Globus pallidus (tissue), 1 donor: ENCODE measurements at places on chromosomes 1 and 21.

DNA sequence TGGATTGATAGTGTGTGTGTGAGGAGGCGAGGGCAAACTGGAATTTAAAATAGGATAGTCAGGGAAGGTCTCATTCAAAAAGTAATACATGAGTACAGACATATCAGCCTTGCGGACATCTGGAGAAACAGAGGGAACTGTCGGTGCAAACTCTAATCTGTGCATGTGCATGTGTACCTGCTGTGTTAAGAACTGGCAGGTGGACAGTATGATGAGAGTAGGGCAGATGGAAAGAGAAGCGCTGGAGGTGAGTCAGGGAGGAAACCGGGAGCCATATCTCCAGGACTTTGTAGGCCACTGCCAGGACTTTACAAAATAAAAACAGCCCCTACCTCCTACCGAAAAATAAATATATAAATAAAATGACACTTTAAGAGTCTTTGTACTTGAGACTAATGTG, 31.3 kb upstream of the MYBPHL start:
- no peak for DNase-seq

DNA sequence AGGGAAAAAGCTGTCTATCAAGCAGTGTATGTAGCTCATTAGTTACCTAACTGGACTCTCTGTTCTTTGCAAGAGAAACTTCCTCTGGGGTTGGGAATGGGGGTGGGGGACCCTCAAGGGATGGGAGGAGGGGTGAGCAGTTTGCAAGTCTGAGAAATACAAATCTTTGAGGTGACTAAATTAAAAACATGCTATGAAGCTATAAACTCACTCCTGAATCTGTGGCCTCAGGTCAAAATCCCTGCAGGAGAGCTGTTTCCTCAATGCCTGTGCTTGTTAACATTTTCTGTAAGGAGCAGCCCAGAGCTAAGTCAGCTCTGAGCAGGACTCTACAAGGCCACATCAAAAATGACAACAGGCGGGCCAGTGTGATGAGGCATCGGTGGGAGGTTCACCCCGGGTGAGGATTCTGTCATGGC, 32.8 kb upstream of the PTPRC start:
- no peak for DNase-seq

- DNase-seq, result no peak
Measured at GRCh38 chr1:221327954-221328353, 413.9 kb downstream of the DUSP10 start.

DNA sequence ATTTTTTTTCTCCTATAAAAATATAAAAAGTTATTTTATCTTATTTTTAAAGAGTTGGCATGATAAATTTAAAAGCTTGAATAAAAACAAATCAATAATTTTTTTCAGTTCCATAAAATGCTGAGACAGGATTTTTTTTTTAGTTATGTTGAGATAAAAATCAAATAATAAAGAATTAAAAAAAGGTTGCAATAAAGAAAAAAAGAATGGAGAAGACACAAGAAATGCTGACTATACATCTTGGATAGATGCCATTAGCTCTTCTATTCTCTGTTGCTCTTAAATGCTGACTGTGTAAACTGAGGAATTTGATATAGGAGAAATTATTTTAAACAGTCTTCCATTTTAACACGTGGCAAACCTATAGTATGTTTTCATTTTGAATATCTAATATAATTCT, 2298.5 kb downstream of the MRPL39 start:
- no peak for DNase-seq

DNA sequence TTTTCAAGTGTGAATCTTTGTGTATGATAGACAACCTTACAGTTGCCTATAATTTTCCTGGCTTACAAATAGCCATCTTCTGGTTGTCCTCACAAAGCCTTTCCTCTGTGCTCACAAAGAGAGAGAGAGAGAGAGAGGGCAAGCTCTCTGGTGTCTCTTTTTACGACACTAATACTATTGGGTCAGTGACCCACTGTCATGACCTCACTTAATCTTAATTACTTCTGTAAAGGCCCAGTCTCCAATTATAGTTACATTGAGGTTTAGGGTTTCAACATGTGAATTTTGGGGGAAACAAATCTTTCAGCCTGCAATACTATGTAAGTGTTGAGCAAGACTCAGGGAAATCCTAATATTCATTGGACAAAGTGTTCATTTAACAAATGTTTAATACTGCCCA, 167.4 kb upstream of the COL11A1 start:
- DNase-seq, result no peak

GRCh38 chr1:89087241-89087640, 22.2 kb upstream of the GBP1 start:
- no peak for DNase-seq

GRCh38 chr1:214319938-214320337, 39.0 kb downstream of the SMYD2 start:
- DNase-seq, result no peak

DNA sequence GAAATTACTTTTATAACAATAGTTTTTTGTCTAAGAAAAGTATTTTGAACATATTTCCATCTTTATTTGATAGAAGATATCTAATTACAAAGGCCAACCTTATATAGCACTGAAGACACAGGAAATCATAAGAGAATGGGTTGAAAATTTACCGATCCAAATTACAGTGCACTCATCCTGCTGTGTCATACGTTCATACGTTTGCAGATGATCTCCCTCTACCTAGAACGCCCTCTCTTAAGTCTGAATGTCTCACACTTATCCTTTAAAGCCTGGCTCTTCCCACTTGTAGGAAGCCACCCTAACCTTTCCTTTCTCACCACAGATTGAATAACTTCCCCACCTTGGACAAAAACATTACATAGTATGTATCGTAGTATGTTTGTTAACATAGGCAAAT, 9.3 kb downstream of the ASH1L start:
- DNase-seq, result no peak

DNA sequence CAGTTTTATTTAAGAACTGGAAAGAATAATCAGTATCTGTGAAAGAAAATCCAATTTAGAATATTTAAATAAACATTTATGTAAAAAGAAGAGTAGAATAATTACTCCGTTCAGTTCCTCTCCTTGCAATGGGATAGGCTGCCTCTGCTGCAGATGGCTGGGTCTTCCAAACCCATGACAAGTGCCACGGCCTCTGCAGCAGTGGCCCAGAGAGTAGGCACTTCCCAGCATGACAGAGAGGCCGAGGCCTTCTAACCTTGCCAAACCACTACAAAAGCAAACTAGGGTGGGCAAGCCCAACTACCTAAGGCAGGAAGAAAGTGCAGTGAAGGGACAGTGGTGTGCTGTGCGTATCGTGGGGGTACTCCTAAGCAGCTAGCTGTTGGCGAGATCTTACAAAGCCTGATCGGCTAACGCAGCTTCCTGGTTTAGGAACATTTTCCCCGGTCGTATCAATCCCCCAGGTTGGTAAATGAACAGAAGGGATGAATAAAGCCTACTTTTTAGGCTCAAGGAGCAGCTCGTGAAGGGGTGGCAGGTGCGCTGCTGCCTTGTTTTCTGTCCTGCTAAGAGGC, 14.5 kb downstream of the ICMT start:
- no peak for DNase-seq

- DNase-seq, result no peak
Measured at GRCh38 chr21:38268864-38269575, 12.2 kb downstream of the KCNJ15 start.

GRCh38 chr1:178361847-178362246, 134.9 kb downstream of the CLEC20A start:
- no peak for DNase-seq

- no peak for DNase-seq
Measured at GRCh38 chr1:36872126-36872754, 162.1 kb downstream of the GRIK3 start.

DNA sequence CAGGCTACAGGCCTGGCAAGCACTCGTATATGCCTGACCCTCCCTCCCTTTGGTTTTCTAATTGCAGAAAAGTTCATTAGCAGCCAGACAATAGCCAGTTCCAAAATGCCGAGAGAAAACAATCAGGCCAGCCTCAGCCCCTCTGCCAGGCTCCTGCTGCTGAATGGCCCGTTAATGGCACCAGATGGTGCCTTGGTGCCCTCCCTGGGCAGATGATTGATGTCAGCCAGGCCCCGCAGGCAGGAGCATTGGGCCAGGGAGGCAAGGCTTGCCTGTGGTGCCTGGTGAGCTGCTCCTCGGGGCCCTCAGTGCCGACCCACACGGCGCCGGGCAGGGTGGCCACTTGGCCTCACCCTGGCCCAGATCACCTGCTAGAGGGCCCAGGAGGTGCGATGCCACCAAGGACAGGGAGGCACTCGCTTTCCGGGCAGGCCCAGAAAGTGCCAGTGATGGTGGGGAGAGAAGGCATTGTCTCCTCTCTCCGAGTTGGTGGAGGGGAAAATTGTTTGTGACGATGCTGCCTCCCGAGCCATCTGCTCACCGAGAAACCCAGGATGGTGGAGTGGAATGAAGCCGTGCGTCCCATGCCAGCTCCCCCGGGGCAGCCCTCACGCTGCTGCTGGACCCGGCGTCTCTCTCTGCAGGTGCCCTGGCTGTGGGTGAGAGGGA, 28.1 kb downstream of the QSOX1 start:
- DNase-seq, result peak; percentile 34

DNA sequence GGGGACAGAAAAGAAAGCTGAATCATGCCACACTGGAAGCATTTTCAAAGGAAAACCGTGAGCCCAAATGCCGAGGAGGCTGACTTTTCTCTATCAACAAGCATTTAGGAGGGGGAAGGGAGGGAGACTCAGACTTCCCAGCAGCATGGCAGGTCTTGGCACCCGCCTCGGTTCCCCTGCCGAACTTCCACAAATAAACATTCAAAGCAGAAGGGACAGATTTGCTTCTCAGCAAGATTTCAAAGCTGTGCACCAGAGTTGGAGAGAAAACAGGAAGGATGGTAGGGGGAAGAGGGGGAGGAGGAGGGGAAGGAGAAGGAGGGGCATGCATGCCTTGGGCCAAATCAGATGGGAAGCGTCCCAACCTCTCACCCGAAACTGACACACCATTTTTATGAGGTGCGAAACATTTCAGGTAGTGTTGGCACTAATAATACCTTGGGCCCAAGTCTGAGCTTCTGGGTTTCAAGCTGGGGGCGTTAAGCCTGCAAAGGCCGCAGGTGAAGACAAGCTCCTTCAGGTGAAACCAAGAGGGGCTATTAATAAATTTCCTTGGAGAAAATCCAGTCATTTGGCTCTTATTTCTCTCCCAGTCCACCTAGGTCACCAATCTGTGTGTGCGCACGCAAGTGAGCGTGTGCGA, 26.4 kb downstream of the ABCA4 start:
- peak; percentile 67 for DNase-seq

DNA sequence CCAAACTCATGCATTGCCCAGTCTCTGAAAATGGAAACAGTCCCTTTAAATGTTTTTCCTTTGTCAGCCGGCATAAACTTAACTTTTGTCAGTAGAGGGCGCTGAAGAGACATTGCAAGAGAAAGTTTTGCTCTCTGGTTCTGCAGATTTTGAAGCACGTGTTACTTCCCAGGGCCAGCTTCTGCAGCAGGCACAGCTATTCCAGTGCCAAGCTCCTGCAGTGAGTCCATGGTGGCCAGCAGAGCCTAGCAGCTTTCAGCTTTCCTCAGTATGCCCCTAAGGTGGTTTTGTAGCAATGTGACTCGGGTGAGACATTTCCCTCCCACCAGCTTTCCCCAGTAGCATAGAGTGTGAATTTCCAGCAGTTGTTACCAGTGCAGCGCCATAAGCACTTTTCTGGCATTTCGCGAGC, 2.6 kb upstream of the IFI44L start:
- peak; percentile 93 for DNase-seq

DNA sequence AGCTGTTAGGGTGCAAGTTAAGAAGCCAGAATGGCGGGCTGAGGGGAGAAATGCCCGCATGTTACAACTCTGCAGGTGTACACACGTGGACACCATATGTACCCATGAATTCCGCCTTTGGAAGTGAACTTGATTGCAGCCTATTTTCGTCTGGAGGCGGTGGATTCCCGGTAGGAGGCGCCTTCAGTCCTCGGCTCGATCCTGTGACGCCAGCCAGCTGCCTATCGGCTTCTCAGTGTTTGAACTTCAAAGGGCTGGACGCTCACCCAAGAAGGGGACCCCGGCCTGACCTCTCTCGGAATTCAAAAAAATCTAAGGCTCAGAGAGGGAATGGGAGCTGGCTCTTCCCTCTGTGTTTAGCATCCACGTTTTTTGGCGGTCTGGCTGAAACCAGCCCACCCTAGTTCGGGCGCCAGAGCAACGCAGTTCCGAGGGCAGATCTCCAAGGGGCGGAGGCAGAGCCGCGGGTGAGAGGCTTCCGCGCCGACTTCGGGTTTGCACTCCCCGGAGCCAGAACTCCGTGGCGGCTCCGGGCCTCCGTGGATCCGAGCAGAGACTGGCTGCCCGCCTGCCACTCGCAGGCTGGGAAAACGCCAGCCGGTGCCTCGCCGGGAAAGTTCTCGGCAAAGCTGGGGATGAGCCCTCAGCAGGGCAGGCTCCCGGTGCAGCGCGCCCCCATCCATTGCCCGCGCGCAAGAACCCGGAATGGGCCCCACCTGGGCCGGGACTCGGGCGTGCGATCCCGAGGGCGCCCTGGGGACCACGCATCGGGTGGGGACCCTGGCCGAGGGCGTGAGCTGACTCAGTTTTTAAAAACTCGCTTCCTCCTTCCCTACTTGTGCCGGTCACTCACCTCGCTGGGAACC, 996 bp upstream of the TMEM51 start:
- DNase-seq, result peak; percentile 67

GRCh38 chr1:229058729-229059128, 212.2 kb upstream of the RAB4A start:
- DNase-seq, result no peak

- DNase-seq, result peak; percentile 77
Measured at GRCh38 chr1:225857256-225857655, 24.9 kb downstream of the TMEM63A start.

DNA sequence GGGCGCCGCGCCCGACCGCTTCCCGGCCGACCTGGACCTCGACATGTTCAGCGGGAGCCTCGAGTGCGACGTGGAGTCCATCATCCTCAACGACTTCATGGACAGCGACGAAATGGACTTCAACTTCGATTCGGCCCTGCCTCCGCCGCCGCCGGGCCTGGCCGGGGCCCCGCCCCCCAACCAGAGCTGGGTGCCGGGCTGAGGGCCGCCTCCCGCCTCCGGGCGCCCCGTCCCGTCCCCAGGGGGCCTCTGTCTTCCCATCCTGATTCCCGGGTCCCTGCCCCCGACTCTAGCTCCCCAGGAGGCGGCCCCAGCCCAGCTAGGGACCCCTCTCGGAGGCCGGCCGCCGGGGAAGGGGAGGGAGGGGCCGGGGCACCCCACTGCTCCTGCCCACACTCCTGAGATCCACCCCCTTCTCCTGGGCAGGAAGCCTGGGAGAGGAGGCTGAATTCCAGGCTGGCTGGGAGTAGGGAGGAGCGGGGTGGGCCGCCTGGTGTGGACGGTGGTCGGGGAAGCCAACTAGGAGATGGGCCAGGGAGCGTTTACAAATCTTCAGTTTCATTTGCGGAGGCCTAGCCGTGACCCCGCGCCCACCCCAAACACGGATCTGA, 21.4 kb downstream of the FOXO6 start:
- DNase-seq, result no peak
